ENCODE measurements at places on chromosomes 2 and 18.

DNA sequence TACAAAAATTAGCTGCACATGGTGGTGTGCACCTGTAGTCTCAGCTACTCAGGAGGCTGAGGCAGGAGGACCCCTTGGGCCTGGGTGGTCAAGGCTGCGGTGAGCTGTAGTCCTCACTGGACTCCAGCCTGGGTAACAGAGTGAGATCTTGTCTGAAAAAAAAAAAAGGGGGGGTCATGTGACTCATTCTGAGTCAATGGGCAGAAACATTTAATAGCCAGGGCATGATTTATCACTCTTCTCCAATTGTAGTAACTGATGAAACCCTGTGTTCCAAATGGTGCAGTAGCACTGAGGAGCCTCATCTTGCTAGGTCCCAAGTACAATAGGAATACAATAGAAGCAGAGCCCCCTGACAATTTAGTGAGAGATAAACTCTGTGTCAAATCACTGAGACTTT is 78.9 kb upstream of the CCDC68 start:
- DNase-seq: no peak

GRCh38 chr2:191228861-191229260 is 16.3 kb upstream of the MYO1B start:
- DNase-seq: peak; percentile 39

DNA sequence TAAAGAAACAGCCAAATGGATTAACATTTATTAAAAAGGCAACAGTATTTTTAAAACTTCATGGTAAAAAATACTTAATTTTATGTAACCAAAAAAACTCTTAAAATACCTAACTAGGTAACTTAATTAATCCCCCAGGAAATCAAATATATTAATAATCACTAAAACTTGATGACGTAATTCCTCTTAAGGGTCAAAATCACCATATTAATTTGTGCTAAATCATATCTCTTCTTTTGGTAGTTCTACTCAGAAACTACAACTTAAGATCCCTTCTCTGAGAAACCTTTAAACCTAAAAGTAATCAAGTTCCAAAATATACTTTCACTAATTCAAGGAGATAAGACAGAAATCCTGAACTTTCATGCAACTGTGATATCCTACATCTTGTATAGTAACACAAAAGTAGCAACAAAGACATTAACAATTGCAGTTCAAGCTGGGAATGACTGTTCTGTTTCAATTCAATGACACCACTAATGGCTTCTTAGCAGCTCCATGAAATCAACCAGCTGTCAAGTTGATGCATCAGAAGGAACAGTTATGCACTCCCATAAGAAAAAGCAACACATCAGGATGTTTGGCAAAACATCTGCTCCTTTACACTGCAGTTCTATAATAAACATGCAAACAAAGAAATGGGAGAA is 4.0 kb downstream of the BAZ2B start:
- DNase-seq: no peak

- DNase-seq: peak; percentile 58
Measured at GRCh38 chr2:74740741-74741431, 86.8 kb downstream of the SEMA4F start.

DNA sequence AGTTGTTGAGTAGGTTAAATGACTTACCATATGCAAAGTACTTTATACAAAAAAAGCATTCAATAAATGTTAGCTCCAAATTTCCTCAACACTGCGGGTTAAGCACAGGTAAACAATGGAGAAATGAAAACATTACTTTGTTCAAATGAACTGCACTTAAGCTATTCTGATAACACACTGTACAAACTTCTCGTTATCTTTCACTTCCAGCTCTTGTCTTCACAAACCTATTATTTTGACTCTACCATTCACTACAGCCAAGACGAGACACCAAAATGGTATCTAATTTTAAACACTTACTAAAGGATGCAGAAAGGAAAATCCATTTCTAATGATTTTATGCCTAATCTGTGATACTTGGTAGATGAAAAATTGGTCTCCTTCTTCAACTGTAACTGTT is 43.8 kb downstream of the SLC40A1 start:
- no peak for DNase-seq

GRCh38 chr2:28276076-28276618 is 116.5 kb upstream of the FOSL2 start:
- DNase-seq: no peak
